GM12891 (cell line): ENCODE measurements at places on chromosomes 3 and 15.

- no peak for DNase-seq
These were observed 26.0 kb downstream of the WHAMM start for GRCh38 chr15:82835391-82835917.

- no peak for DNase-seq
These were observed 893.5 kb downstream of the TUSC7 start for GRCh38 chr3:117603097-117603496.

- no peak for DNase-seq
These were observed 2.4 kb upstream of the POPDC2 start for GRCh38 chr3:119662604-119663373.

DNA sequence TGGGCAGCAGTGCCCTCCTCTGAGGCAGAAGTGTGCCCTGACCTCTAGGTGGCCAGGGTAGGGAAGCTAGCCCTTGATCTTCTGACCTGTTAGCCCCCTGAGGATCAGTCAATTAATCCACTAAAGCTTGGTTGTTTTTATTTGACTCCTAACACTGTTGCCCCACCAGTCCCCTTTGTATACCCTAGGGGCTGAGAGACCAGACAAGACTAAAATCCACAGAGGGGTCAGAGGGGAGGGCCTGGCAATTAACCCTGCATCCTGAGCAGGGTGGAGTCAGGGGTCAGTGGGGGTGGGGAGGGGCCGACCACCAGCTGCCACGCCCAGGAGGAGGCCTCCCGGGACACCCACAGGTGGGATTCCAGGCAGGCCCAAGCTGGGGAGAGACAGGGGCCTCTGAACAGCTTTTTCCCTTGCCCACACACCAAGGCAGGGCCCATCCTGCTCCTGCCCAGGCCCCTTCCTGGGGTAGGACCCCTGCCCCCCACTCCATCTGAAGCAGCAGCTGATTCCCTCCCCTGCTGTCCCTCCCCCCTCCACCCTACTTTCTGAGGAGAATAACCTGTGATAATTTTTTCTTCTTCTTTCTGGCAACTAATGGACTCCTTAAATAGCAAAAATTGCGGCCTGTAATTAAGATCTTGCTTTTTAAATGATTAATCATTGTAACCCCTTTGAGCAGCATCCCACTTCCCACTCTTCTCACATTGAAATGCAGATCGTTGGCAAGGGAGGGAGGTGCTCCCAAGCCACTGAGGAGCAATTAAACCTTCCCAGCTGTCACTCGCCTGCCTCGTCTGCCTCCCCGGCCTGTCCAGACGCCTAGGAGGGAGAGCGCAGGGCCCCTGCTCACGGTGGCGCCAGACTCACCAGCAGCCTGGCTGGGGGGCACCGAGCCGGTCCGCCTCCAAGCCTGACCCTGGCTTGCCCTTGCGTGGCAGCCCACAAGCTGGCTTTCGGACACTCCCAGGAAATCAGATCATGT is 51.9 kb downstream of the RHCG start:
- no peak for DNase-seq

DNA sequence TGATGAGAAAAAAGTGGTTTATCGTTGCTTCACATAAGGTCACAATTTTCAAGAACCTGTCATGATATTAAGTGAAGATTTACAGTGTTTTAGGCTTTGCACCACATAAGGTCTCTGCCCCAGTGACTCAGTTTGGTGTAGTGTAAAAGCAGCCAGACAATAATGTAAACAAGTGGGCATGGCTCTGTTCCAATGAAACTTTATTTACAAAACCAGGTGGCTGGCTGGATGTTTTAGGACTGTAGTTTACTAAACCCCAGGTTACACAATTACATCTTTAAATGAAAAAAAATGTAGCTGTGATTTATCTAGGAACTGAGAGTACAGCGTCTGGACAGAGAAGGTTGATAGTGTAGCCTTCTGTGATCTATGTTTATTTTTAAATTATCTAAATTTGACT is 9.7 kb upstream of the FBXL22 start:
- no peak for DNase-seq

DNA sequence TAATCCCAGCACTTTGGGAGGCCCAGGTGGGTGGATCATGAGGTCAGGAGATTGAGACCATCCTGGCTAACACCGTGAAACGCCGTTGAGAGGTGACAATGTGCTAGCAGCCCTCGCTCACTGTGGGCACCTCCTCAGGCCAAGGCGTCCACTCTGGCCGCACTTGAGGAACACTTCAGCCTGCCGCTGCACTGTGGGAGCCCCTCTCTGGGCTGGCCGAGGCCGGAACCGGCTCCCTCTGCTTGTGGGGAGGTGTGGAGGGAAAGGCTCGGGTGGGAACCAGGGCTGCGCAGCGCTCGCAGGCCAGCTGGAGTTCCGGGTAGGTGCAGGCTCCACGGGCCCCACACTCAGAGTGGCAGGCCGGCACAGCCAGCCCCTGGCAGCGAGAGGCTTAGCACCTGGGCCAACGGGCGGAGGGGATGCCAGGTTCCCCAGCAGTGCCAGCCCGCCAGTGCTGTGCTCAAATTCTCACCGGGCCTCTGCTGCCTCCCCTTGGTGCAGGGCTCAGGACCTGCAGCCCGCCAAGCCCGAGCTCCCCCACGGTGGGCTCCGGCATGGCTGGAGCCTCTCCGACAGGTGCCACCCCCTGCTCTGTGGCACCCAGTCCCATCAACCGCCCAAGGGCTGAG is 253.6 kb downstream of the CNTN4 start:
- no peak for DNase-seq

DNA sequence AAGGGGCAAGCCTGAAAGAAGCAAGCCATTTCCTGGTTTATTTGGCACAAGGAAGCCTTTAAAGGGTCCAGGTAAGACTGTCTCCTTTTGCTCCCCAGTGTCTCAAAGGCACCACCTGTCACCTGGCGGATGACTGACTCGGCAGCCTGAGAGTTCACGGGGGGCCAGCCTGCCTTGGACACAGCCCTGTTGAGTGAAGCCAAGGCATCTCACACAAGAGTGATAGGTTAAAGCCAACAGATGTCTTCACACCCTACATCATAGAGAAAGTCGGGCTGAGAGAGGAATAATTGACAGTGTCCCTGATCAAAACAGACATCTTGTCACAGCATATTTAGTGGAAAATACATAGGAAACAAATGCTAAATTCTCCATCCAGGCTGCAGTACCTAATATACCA is 28.2 kb upstream of the LIPC start:
- no peak for DNase-seq

GRCh38 chr3:25573386-25574171 is 91.1 kb downstream of the TOP2B start:
- DNase-seq, result no peak

DNA sequence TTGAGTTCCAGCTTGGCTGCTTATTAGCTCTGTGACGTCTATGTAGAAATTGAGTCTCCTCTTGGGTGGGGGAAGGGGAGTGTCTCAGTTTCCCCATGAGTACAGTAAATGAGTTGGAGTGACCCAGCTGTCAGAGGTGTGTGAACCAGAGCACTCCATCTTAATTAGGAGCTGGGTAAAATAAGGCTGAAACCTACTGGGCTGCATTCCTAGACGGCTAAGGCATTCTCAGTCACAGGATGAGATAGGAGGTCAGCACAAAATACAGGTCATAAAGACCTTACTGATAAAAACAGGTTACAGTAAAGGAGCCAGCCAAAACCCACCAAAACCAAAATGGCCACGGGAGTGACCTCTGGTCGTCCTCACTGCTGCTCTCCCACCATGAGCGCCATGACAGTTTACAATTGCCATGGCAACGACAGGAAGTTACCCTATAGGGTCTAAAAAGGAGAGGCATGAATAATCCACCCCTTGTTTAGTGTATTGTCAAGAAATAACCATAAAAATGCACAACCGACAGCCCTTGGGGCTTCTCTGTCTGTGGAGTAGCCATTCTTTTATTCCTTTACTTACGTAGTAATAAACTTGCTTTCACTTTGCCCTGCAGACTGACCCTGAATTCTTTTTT is 222.4 kb downstream of the CACNA2D3 start:
- no peak for DNase-seq

DNA sequence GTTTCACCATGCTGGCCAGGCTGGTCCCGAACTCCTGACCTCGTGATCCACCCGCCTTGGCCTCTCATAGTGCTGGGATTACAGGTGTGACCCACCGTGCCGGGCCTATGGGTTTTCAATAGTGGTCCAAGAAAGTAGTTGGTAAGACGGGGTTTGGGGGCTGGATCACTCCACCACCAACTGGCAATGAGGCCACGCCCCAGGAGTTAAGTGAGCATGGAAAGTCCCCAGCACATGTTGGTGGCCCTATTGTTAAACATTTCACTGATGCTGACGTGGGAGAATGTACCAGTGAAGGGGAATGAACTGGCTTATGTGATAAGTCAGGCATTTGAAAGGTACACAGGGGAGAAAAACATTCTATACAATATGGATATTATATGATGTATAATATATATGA is 80.4 kb downstream of the CHRD start:
- no peak for DNase-seq

DNA sequence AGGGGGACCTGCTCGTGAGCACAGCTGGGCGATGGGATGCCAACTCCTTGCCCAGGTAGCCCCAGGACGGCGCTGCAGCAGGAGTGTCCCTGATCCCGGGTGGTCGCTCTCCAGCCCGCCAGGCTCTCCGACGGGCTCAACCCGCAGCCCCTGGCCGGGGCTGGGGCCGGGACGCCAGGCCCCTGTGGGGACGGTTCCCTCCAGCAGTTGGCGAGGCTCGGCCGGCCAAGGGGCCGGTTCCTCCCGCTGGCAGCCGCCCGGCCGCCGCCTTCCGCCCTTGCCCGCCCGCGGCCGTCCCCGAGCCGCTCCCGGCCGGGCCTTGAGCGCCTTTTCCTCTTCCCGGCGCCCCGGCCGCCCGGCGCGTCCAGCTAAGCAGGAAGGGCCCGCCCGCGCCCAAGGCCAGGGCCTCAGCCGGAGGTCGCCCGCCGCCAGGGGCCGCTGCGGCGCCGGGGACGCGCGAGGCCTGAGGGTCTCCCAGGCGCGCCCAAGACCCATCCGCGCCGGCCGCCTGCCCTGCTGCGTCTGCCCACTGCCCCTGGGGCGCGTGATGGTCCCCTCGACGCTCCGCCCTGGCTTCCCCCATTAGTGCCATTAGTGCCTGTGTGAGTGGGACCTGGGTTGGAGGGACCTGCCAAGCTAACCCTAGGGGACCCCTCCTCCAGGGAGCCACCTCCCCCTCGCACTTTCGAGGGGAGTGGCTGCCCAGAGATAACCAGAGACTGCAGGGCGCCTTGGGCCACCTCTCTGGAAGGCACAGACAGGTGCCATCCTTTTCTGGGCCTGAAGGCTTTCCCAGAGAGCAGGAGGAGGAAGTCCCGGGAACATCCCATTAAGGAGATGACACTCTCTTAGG is 106.4 kb downstream of the FBLN2 start:
- DNase-seq, result peak; percentile 49

DNA sequence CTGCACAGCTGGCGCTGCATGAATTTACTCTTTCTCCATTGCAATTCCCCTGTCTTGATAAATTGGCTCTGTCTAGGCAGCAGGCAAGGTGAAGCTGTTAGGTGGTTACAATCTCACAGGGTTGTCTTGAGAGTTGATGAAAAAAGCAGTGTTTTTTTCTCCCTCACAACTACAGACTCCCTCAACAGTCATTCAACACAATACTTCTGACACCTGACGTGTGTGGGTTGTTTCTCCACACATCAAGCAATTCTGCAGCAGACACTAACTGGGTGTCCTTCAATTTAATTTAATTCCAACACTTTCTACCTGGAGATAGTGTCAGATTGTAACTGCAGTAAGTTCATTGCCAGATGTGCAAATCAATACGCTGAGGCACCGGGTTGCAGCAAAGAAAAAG is 5.1 kb upstream of the SCAMP2 start:
- no peak for DNase-seq

DNA sequence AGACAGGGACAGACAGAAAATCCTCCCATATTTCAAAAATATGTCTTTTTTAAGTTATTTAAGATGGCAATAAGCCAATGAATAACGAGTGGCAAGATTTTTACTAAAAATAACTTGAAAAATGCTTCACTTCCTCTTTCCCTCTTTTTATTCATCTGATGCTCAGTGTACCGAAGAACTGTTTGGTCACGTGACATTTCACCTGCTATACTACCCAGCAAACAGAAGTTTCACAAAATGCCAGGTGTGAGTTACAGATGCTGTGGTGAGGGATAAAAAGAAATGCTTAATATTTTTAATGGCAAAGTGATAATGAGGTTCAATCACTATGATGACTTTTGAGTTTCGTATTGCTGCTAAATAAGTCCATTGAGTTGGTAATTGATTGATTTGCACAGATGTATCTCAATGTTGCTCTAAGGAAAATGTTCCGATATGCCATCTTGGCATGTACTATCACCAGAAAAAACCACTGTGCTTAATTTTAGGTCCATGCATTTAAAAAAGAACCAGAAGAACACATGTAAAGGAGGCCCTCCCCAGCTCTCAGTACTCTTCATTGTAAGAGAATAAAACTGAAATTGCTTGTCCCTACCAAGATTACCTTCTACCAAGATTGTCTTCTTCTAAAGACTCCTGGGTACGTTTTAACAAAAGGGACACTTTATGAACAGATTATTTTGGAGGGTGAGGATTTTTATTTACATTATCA is 26.0 kb upstream of the SEC62 start:
- DNase-seq, result no peak

- no peak for DNase-seq
These were observed 91.7 kb upstream of the GOLGA6L4 start for GRCh38 chr15:84143753-84144314.

GRCh38 chr3:18378218-18378617 is 46.9 kb downstream of the SATB1 start:
- DNase-seq, result no peak

DNA sequence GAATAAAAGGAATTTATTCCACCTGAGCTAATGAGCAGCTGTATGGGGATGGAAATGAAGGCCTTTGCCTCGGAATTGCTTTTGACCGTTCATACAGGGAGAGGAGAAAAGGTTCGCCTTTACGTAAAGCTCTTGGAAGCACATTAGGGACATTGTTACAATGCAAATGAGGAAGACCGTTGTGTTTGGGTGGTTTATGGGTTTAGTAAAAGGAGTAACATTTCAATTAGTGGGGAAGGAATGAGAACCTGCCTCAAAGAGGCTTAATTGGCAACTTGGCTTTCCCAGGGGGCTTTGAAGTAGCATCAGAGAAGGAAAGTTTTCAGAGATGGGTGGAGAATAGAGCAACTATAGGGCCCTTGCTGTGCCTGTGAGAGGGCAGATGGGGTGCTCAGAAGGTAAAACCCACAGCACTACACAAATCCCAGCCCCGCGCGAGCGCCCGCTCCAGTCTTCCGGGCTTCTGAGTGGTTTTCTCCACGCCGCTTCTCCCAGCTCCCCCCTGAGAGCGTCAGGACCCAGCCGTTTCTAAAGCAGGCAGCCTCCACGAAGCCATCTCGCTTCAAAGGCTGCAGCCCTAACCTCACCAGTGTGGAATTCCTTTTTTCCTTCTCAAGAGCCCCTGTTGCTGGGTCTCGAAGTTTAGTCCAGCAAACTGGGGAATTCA is 192.0 kb upstream of the HES1 start:
- DNase-seq, result no peak

- DNase-seq, result no peak
These were observed 52.5 kb downstream of the PHC3 start for GRCh38 chr3:170128977-170129431.

GRCh38 chr3:43523454-43524053 is 98.3 kb downstream of the ANO10 start:
- no peak for DNase-seq
